Smooth muscle cell of the coronary artery (primary cell): ENCODE measurements at places on chromosomes 7 and 10. TPM values are rescaled to one million over a fixed set of nuclear protein-coding genes. Genes with fewer than 3 reads are reported as not detected.

C10orf105 gene
- under 0.01 and 0.12 TPM in 2 replicates for total RNA-seq

CXCL12 gene
- 197 and 235 TPM in 2 replicates for total RNA-seq

PKD1L1 gene
- total RNA-seq = under 0.01 TPM in 2 replicates

SMKR1 gene
- total RNA-seq = 1.1 TPM in 1 of 2 replicates, not detected in the other

KIAA1549 gene
- 0.35 and 0.60 TPM in 2 replicates for total RNA-seq

MMD2 gene
- total RNA-seq = not detected in 2 replicates

CALHM3 gene
- total RNA-seq = not detected in 2 replicates

KIAA1217 gene
- total RNA-seq = 1.1 and 1.2 TPM in 2 replicates

MBL2 gene
- not detected in 2 replicates for total RNA-seq

ASIC3 gene
- 0.23 TPM in 1 of 2 replicates, not detected in the other for total RNA-seq

IL15RA gene
- total RNA-seq = 5.5 and 8.0 TPM in 2 replicates

ADRA2A gene
- 2.9 TPM in 1 of 2 replicates, not detected in the other for total RNA-seq

BTBD16 gene
- under 0.01 TPM in 1 of 2 replicates, not detected in the other for total RNA-seq

SFMBT2 gene
- total RNA-seq = 0.08 and 0.59 TPM in 2 replicates

PRSS1 gene
- not detected in 2 replicates for total RNA-seq

GTF2IRD2 gene
- total RNA-seq = 2.0 and 3.6 TPM in 2 replicates

SLC16A12 gene
- 0.12 and 0.75 TPM in 2 replicates for total RNA-seq

GIMAP2 gene
- 0.60 and 4.7 TPM in 2 replicates for total RNA-seq

ING3 gene
- total RNA-seq = 5.5 and 8.5 TPM in 2 replicates

ASB4 gene
- total RNA-seq = not detected in 2 replicates

CASD1 gene
- 7.6 and 12.4 TPM in 2 replicates for total RNA-seq

PPP1R9A gene
- total RNA-seq = 0.12 and 0.38 TPM in 2 replicates

SYCE1 gene
- 0.90 TPM in 1 of 2 replicates, not detected in the other for total RNA-seq

TEX36 gene
- total RNA-seq = not detected in 2 replicates

HEPACAM2 gene
- under 0.01 TPM in 1 of 2 replicates, not detected in the other for total RNA-seq

AP1S1 gene
- 161 and 180 TPM in 2 replicates for total RNA-seq

CYP26C1 gene
- total RNA-seq = 0.23 TPM in 1 of 2 replicates, not detected in the other

PRKAR2B gene
- 0.08 and 1.5 TPM in 2 replicates for total RNA-seq

GBX1 gene
- not detected in 2 replicates for total RNA-seq

SLC39A12 gene
- total RNA-seq = not detected in 2 replicates

CALML5 gene
- not detected in 2 replicates for total RNA-seq

TUBB8 gene
- not detected in 2 replicates for total RNA-seq

MMRN2 gene
- total RNA-seq = 2.5 and 17.8 TPM in 2 replicates

GPNMB gene
- total RNA-seq = 45.9 and 507 TPM in 2 replicates

CALD1 gene
- 270 and 510 TPM in 2 replicates for total RNA-seq

NEUROD6 gene
- not detected in 2 replicates for total RNA-seq

SH2D4B gene
- total RNA-seq = not detected in 2 replicates

GHRHR gene
- total RNA-seq = not detected in 2 replicates

ZNF92 gene
- 1.3 and 8.0 TPM in 2 replicates for total RNA-seq

CCDC6 gene
- 13.2 and 15.5 TPM in 2 replicates for total RNA-seq

NUPR2 gene
- total RNA-seq = not detected in 2 replicates

COL13A1 gene
- 4.0 and 34.8 TPM in 2 replicates for total RNA-seq

CDK5 gene
- total RNA-seq = 18.5 and 35.2 TPM in 2 replicates

LIPJ gene
- not detected in 2 replicates for total RNA-seq

SH2B2 gene
- total RNA-seq = 0.70 and 0.75 TPM in 2 replicates

SYPL1 gene
- 23.8 and 27.4 TPM in 2 replicates for total RNA-seq

UFSP1 gene
- total RNA-seq = 1.2 and 5.7 TPM in 2 replicates

NANOS1 gene
- total RNA-seq = 0.12 and 0.75 TPM in 2 replicates

ZNF32 gene
- total RNA-seq = 26.5 and 36.9 TPM in 2 replicates

OPN4 gene
- total RNA-seq = not detected in 2 replicates

PNLIPRP3 gene
- not detected in 2 replicates for total RNA-seq

SFTPA1 gene
- total RNA-seq = not detected in 2 replicates

BAMBI gene
- 13.1 and 19.4 TPM in 2 replicates for total RNA-seq

LBX1 gene
- total RNA-seq = not detected in 2 replicates

AQP1 gene
- total RNA-seq = 22.2 and 62.1 TPM in 2 replicates

MSS51 gene
- total RNA-seq = 0.60 and 1.8 TPM in 2 replicates

CDK1 gene
- total RNA-seq = 0.12 and 10.9 TPM in 2 replicates

STEAP1B gene
- total RNA-seq = 7.3 and 10.8 TPM in 2 replicates
